Motor neuron (in vitro differentiated cells): ENCODE measurements at places on chromosomes 12 and 14. TPM values are rescaled to one million over a fixed set of nuclear protein-coding genes. Genes with fewer than 3 reads are reported as not detected.

Gene HOXC11
- 0.13 TPM in 1 of 2 replicates, not detected in the other for total RNA-seq

Gene BRF1
- total RNA-seq: 29.6 and 32.0 TPM in 2 replicates

Gene KRT71
- total RNA-seq: 1.1 TPM in 1 of 2 replicates, not detected in the other

DNA sequence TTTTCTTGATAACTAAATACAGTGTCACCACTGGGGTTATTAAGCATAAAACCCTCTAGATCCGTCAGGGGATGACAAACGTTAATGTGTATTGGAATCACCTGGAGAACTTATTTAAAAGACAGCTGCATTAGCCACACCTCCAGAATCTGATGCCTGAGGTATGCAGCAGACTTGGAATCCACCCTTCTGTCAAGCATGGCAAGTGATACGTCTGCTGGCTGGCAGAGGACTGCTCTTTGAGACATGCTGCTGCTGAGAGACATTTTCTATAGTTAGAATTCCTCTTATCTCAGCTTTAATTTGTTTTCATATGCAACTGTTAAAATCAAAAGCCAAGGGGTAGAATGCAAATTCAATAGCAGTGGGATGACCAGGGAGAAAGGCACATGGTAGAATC lies 496.3 kb downstream of the NELL2 start:
- peak; percentile 33 for ATAC-seq

DNA sequence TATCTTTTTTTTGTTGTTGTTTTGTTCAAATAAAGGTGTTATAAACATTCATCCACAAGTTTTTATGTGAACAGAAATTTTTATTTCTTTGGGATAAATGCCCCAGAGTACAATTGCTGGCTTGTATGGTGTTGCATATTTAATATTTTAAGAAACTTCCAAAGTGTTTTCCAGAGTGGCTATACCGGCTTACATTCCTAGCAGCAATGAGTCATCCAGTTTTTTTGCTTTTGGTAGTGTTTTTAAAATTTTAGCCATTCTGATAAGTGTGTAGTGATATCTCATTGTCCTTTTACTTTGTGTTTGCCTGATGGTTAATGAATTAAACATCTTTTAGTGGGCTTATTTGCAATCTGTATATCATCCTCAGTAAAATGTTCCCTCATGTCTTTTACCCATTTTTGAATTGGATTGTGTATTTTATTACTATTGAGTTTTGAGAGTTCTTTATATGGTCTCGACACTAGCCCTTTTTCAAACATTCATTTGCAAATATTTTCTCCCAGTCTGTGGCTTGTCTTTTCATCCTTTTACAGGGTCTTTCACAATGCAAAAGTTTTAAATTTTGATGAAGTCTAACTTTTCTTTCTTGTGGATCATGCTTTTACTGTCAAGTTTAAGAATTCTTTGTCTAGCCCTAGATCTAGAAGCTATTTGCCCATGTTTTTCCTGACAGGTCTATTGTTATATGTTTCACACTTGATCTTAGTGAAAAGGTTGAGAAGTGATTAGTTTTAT lies 29.5 kb downstream of the PPP4R4 start:
- ATAC-seq: no peak

DNA sequence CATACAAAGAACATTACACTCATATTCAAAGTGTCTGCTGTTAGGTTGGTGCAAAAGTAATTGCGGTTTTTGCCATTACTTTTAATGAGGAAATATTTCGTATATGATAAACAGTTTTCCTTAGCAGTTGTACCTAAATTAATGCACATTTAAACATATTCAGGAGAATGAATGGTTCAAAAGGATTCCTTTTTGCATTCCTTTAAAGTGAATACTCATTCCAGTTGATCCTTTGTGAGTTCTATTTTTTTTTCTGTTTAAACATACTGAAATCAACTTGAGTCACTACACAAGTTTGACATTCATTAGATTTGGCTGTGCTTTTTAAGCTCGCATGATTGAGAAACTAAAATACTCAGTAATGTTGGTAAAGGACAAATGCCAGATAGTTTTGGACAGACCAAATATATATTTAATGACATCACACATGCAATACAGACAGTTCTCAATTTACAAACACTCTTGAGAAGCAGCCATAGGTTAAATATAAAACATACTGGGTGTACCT lies 13.8 kb upstream of the SLC38A2 start:
- no peak for ATAC-seq

GRCh38 chr14:99576304-99576703 lies 27.7 kb downstream of the CCDC85C start:
- ATAC-seq: peak; percentile 12

DNA sequence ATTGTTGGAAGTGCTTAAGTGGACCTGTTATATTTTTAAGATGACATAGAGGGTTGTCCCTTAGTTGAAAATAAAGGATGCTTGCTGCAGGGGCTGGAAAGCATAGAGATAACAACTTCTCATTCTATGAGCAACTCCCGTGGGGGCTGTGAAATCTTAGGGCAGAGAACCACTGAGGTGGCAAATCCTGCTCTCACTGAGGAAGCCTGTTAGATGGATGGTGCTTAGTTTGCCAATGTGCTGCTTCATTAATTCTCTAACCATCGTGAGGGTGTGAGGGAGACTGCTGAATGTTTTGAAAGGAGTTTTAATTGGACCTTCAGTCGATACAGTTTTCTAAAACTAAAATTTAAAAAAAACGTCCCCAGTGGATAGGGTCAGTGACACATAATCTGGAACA lies 46.5 kb downstream of the PTPRO start:
- ATAC-seq: peak; percentile 63
